HCEC 1CT (cell line): ENCODE measurements at places on chromosomes 12 and 14.

DNA sequence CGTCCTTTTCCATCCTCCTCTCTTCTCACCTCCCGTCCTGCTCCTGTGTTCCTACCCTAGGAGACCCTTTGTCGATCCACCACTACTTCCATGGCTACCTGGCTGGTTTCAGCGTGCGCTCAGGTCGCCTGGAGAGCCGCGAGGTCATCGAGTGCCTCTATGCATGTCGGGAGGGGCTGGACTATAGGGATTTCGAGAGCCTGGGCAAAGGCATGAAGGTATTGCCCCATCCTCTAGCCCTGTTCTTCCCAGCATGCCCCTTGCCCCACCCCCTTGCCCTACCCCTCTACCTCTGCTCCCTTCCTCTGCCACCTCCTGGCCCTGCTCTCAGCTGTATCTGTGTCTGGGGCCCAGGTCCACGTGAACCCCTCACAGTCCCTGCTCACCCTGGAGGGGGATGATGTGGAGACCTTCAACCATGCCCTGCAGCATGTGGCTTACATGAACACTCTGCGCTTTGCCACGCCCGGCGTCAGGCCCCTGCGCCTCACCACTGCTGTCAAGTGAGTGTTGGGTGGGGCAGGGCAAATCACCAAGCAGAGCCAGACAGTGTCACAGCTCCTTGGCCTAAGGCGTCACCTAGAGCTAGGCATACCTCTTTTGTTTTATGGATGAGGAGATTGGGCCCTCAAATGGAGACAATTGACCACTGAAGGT is 12.8 kb downstream of the CLSTN3 start:
- no peak for DNase-seq

- peak; percentile 53 for DNase-seq
Measured at GRCh38 chr14:65002586-65003210, 16.0 kb downstream of the FNTB start.

DNA sequence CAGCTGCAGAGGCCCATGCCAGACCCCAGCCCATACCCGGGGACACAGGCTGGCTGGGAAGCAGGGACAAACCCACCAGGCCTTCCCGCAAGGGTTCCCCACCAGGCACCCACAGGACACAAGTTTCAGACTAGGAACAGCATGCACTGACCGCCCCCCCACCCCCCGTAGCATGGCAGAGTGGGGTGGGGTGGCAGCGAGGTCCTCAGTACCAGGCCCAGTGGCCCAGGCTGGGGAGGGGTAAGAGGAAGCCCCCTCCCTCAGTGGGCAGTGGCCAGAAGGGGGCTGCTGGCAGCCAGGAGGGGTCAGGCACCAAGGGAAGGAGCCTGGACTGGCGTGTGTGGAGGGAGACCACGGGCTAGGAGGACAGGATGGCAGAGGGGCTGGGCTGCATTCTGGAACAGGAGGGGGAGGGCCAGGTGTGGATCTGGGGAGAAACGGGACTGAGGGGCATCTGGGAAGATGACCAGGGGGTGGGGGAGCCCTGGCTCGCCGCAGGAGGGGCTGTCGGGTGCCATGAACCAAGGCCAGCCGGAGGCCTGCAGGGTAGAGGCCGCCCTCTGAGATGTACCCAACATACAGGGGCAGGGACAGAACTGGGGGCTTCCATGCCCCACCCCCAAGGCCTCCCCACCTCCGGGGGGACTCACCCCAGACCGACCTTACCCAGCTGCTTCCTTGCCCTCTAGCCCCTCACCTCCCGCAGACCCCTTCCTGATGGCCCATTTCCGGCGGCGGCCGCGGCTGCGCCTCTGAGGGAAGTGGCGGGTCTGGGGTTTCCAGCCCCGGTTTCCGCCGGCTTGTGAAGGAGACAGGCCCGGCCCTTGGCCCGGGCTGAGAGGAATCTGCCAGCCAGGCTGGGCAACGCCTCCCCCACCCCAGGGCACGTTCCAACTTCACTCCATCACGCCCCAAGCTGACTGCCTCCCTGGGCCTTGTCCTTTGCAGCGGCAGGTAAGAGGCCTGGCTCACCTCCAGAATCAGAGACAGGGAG is 5.6 kb upstream of the JAG2 start:
- DNase-seq, result no peak

GRCh38 chr12:5099136-5099535 is 55.5 kb downstream of the KCNA5 start:
- no peak for DNase-seq

DNA sequence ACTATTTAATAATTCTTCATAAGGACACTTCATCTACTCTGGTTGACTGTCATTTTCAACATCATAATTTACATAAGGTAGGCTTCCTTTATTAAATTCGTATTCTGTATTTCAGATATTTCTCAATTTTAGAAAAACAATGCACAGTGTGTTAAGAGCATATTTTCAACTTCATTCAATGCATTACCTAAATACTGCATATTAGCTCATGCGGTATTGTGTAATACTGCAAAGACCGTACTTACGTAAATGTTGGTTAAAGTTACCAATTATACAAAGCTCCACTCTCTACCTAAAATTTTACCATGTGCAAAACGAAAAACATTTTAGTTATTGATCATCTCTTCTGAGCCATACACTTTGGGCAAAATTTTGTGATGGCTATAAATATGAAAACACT is 62.8 kb downstream of the EXOC5 start:
- DNase-seq, result no peak

DNA sequence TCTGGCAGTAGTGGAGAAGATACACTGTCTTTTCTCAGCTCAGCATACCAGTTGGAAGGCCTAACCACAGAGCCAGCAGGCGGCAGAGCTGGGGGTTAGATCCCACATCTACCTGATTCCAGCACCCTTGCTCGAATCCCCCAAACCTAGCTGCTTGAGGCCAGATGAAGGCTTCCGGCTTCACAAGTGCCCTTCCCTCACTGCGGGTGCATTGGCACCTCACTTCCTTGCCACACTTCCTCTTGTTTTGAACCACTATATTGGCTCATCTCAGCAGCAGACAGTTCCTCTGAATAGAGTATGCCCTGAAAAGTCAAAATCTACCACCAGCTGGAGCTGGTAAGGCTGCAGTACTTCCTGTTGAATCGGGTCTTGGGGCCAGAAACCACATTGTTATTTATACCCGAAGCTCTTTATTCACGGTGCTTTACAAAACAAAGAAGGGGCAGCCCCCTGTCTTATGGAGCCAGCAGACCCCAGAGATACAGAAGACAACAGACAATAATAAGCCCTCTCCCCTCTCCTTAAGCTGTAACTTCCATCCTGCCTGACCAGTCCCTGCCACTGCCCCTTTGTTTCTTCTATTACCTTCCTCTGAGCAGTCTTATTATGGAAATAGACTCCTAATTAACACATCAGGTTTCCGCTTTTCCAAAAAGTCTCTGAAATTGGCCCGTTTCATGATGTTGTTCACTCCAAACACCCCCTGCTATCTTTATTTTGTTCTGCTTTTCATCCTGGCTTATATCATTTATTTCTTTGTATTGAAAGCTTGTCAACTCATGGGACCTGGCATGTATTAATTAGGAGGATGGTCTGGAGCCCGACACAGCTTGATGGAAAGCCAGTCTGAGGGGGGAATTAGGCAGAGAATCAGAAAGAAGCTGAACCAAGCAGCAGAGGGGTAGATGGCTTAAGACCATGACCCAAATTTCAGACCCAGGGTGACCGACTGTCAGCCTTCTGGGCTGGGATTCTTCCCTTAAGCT is 233.5 kb downstream of the EFCAB11 start:
- no peak for DNase-seq

- no peak for DNase-seq
Measured at GRCh38 chr12:6310771-6311610, 509 bp downstream of the PLEKHG6 start.

- DNase-seq, result no peak
Measured at GRCh38 chr14:103126873-103127304, 3.6 kb downstream of the TNFAIP2 start.

DNA sequence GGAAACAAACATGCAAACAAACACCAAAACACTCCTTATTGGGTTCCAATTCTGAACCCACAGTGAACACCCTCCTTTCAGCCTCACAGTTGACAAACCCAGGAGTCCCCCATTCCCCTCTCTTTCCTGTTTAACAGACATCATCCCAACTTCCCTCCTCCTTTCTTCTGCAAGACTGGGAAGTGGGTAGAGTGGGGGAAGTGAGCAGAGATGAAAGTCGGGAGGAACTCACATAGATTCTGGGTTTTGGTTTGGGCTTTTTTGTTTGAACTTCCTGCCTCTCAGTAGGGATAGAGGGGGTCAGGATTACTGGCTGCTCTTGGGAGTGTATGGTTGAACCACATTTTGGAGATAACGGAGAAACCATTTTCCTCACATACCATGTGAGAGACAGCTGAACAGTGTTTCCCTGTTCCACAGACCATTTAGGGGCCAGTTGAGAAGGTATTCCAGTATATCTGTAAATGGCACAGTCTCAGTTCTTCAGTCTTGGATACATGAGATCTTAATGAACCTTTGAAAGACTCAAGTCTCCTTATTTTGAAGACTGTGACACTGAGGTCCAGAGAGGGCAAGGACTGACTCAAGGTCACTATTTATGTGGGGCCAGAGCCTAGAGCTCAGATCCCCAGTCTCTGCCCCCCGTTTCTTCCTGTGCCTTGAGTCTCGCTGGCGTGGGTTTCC is 3.9 kb upstream of the GPR84 start:
- no peak for DNase-seq

DNA sequence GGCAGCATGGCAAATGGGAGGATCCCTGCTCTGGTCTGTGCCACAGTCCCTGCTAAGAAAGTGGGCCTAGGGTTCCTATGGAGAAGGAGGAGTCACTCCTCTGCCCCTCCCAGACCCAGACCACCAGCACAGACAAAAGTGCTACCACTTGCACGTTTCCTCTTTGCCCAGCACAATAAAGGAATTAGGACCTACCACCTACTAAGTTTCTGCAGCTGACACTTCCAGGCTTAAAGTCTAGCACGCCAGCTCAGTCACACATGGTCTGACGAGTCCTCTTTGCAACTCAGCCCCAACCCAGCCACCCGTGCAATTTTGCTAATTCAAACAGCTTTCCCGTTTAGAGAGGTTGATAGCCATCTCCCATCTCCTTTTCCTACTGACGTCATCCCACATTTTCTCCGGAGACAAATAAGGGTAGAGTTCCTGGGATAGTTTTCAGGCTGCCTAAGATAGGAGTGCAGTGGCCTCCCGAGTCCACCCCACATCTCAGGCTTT is 66.2 kb upstream of the PTGR2 start:
- peak; percentile 75 for DNase-seq

- DNase-seq, result no peak
Measured at GRCh38 chr14:102472791-102473150, 36.8 kb downstream of the ANKRD9 start.

DNA sequence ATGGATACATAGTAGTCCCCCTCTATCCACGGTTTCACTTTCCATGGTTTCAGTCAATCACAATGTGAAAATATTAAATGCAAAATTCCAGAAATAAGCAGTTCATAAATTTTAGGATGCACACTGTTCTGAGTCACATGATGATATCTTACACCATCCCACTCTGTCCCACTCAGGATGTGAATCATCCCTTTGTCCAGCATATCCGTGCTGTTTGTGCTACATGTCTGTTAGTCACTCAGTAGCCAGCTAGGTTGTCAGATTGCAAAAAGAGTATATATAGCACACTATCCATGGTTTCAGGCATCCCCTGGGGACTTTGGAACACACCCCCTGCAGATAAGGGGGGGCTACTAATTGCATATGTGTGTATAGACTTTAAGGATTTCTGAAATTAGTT is 8.1 kb upstream of the NAA30 start:
- peak; percentile 95 for DNase-seq

- no peak for DNase-seq
Measured at GRCh38 chr14:91496790-91497189, 13.3 kb downstream of the PPP4R3A start.

DNA sequence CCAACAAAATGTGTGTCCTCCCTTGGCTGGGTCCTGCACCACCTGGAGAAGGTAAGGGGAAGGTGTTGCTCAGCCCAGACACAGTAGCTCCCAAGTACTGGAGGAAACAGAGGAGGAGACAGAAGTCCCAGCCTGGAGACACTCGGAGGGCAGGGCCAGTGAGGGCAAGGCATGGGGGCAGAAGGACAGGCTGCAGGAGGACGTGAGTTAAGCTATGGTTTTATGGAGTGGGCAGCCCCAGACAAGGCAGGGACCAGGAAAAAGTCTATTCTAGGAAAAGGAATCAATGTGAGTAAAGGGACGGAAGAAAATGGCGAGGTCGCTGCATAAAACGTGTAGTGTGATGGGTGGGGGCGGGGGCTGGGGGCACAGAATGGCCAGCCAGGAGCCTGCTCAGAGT is 210.1 kb upstream of the DIO3 start:
- DNase-seq, result no peak

DNA sequence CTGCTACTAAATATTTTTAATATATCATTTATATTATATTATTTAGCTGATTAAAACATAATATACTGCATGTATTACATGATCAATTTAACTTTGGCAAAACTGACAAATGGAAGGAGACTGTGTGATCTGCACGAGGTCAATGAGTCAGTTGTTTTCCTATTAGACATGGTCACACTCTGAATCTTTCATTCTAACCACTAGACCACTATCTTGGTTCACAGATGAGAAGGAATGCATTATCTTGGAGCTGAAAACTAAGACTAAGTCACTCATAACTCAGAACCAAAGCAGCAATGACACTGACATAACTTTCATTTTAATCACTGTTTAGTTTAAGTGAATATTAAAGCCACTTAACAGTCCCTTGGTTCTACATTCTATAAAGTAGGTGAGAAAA is 37.4 kb downstream of the GNPTAB start:
- peak; percentile 75 for DNase-seq

DNA sequence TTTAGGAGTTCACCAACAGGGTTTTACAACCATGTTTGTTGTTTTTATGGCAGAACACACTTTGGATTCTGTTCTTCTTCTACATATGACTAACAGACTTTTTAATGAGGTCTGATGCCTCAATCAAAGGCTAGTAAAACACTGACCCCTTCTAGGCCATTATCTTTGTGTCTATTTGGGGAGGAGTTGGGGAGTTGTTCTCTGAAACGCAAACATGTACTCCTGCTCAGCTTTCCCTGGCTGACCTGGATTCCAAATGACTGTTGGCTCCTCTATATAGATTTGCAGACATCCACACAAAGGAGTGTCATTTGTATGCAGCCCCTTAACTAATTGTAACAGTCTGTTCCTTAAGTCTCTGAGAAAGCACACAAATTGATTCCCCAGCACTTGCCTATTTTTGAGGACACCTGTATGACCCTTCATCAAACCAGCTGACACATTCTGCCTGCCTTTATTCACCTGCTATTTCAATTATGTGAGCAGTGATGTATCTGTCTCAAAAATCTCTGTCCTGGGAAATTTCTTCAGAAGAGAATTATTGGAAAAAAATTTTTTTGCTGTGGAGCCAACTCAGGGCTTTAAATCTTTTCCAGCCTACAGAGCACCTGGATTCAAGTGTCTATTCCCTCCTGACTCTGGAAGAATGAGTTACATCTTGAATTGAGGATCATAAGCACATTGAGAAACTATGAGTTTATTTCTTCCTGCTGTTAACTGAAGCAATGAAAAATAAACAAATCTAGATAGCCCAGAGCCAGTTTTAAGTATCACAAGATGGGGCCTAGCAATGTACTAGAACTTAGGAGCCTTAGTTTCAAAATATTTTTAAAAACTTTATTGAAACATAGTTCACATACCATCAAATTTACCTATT is 417.2 kb downstream of the RAD51B start:
- no peak for DNase-seq
